ENCODE measurements at places on chromosomes 12 and 14.

- no peak for DNase-seq
Measured at GRCh38 chr12:40202095-40203059, 22.4 kb upstream of the LRRK2 start.

DNA sequence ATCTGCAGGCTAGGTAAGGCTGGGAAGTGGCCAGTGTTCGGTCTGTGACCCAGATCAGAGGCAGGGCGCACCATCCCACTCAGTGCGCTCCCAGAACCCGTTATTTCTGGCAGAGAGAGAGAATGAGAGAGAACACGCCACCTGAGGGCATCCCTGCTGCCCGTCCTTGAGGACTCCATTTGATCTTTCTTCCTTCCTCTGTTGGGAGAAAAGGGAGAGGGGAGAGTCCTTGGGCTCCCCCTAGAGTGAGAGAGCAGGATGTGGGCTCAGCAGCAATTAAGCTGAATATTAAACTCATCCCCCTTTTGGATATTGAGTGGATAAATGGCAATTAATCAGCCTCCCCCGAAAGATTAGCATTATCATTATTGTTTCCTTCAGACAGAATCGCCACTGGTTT is 70.6 kb downstream of the IFT43 start:
- DNase-seq: no peak

- DNase-seq: no peak
Measured at GRCh38 chr14:50926851-50927386, 17.4 kb downstream of the PYGL start.

DNA sequence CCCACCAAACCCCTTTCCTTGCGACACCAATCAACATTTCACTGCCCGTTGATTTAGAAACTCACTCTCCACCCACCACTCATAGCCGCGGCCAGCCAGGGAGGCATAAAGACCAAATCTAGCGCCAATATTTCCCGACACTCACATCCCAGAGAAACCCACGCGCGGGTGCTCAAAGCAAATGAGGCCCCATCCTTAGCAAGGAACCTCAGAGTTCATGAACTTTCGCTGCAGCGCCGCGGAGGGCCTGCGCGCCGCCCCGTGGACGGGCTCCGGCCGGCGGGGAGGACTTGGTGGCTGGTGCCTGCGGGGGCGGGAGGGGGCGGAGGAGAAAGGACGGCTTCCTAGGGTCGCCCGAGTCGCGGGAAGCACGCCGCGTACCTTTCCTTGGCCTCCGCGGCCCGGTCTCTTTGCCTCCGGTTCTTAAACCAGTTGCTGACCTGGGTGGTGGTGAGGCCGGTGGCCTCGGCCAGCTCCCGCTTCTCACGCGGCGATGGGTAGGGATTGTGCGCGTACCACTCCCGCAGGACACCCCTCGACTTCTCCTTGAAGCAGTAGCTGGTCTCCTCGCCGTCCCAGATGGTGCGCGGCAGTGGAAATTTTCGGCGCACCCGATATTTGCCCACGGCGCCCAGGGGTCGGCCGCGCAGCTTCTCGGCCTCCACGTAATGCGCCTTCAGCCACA is 886 bp downstream of the SIX1 start:
- DNase-seq: no peak

DNA sequence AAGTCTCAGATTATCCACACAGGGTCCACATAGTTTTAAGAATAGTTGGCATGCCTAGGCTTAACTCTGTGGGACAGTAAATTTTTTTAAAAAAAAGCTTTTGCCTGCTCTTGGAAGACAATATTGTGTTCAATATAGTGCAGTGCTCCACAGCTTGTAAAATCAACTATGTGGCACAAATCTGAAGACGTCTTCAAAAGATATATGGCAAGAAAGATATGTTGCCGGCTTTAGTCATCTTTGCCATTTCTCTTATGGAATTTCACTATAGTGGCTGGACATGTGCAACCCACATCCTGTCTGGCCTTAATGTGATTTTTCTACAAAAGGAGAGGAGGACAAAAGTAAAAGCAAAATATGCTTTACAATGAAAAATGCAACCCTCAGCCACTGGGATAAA is 90.5 kb downstream of the MGST1 start:
- no peak for DNase-seq

DNA sequence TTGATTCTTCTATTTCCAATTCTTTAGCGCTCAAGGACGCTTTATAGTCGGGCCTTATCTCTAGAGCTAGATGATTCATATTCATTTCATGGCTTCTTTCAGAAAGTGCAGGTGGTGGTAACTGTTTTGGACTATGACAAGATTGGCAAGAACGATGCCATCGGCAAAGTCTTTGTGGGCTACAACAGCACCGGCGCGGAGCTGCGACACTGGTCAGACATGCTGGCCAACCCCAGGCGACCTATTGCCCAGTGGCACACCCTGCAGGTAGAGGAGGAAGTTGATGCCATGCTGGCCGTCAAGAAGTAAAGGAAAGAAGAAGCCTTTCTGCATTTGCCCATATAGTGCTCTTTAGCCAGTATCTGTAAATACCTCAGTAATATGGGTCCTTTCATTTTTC is 241.9 kb downstream of the PAWR start:
- DNase-seq: no peak

GRCh38 chr12:79685068-79685467 is 5.7 kb downstream of the PAWR start:
- no peak for DNase-seq

DNA sequence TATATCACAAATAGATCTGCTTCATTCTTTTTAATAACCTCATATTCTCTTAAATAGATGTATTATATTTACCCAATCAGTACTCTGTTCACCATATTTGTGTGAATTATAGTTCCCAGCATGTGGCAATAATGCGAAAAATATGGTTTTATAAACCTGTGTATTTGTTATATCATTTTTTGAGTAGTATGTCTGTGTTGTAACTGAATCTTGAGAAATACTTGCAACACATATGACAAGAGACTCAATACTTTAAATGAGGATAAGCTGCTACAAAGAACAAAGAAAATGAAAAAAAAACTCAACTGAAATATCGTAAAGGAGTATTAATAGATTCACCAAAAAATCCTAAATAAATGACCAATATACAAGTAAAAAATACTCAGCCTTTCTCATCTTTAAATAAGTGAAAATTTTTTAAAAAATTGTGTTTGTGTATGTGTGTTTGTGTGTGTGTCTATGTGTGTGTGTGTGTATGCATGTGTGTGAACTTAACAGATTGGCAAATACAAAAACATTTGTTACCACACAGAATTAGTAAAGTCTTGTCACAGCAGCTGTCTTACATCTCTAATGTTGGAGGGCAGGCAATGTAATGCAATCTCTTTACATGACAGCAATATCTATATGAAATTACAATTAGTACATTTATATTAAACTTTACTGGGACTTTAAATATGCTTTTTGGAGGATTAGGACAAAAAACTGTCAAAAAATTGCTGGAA is 441.9 kb upstream of the MGAT4C start:
- no peak for DNase-seq

DNA sequence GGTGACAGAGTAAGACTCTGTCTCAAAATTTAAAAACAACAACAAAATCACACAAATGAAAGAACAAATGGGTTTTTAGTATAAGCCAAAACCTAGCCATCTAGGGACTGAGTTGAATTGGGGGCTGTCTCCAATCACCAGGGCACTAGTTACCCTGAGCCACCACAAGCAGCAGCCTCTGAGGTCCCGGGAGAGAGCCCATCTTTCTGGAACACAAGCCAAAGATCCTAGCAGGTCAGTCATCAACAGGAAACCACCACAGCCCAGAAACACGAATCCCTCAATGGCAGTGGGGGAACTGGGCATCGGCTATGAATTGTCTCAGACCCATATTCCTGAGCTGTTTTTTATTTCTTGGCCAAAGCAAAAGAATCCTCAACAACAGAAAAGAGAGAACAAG is 75.3 kb downstream of the KDM2B start:
- no peak for DNase-seq

DNA sequence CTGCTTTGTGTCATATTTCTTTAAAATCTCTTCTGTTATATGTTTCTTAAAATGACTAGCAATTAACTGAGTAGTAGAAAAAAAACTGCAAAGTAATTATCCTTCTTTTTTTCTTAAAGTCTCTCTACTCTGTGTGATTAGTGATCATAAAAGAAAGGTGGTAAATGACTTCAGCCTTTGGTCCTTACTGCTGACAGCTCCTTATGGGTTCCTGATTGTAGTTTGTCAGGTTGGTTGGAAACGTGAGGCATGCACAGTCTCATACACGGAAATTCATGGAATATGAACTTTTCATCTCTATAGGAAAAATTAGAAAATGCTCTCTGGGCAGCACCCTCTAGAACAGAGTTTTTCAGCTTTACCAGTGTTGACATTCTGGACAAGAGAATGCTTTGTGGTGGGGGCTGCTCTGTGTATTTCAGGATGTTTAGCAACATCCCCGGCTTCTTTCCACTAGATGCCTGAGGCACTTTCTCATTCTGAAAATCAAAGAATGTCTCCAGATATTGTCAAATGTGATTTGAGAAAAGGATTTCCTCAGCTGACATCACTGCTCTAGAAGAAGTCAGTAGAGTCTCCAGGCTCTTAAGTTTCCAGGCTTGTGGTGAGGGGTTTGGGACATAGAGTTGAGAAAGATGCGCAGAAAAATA is 121.0 kb downstream of the PIK3C2G start:
- DNase-seq: no peak

GRCh38 chr12:79422060-79422812 is 268.5 kb downstream of the PAWR start:
- no peak for DNase-seq

DNA sequence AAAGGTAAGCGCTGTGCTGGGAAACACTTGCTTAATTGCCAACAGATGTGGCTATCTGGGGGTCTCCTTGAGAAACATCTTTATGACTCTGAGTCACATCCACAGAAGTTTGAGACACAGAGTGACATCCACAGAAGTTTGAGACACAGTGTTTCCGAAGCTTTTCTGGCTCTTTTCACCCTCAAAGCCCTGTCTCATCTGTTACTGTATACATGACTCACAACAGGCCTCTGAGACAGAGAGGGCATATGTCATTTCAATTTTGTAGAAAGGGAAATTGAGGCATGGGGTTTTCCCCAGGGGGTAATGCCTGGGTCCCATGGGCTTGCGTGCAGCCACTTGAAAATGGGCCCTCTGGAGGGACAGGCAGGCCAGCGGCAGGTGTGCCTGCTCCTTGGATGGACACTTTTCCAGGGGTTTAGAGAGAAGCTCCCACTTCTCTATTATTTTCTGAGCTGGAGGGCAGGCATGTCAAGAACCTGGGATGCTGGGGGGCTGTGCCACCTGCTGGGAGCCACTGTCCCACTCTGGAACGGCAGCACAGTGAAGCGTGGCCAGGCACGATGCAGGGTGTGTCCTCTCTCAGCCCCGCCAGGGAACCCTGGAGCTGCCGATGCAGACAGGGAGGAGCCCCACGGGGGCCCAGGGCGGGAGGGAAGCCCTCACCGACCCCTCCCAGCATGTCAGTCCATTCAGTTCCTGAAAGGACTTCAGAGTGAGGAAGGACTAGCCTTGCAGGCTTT is 111.3 kb upstream of the FKBP4 start:
- no peak for DNase-seq

GRCh38 chr12:62588916-62589315 is 122.3 kb downstream of the MON2 start:
- DNase-seq: no peak

- no peak for DNase-seq
Measured at GRCh38 chr12:119229837-119230236, 51.1 kb downstream of the HSPB8 start.

- DNase-seq: no peak
Measured at GRCh38 chr14:77470224-77470870, 12.5 kb downstream of the AHSA1 start.

DNA sequence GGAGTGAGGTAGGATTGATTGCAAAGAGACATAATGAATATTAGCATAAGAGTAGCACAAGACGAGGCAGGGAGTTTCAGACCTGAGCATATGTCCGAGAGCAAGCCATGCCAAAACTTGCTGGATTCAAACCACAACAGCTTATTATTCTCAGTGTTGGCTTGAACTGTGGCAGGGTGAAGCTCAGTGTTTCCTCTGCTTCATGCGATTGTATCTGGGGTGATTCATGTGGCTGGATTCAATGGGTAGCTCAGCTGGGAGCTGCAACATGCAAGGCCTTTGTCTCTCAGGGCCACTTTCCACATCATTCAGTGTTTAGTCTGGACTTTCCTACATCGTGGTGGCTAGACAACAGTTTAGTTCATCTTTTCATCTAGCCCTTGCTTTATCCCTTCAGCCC is 22.1 kb upstream of the E2F7 start:
- DNase-seq: no peak

DNA sequence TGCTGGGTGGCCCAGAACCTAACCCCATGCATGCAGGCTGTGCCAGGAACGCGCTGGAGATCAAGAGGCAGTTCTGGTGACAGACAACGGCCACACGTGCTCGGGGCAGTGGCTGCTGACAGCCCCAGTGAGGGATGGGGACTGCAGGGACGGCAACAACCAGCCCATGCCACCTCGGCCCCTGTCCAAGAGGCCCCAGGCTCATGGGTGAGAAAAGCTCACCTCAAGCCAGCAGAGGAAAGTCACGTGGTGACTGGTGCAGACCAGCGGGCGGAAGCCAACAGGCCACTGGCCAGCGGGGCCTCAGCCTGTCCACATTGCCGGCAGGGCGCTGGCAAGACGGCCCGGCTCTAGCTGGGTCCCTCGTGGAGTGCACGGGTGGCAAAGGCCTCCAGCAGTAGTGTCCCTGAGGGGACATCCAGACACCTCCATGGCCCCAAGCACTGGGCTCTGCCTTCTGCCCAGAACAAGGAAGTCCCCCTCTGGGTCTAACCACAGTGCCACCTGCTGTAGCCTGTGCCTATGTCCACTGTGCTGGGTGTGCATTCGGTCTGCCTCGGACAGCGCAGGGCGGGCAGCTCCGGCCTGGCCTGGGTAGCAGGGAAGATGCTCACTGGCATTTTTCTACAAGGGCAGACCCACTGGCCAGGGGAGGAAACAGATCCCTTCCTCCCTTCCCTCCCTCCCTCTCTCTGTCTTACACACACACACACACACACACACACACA is 134.1 kb downstream of the NCOR2 start:
- no peak for DNase-seq

GRCh38 chr14:101442451-101442850 is 118.8 kb upstream of the DIO3 start:
- peak; percentile 70 for DNase-seq

DNA sequence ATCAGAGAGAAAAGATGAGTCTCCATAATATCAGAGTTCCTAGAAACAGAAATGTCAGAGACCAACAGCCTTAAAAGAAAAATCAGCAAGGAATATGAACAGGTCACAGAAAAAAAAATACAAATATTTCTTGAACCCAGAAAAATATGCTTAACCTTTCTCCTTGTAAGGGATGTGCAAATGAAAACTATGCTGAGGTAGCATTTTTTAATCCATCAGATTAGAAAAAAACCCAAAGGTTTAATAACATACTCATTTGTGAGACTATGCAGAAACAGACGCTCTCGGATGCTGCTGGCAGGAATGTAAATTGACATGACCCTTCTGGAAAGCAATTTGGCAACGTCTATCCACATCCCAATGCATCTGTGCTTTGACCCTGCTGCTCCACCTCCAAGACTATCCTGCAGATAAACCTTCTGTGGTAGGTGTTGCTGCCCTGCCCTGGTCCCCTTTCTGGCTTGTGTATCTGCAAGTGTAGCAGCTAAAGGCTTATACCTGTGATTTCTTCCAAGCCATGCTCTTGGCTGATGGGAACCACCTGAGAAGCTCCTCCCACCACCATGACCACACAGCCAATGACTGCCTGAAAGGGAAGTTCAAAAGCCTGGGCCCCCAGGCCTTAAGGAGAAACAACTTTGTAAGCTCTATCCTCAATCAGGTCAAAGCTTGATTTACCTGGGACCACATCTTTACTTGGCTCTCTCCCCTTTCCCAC is 49.4 kb downstream of the LTBP2 start:
- DNase-seq: no peak

GRCh38 chr12:132907216-132907615 is 19.8 kb upstream of the CHFR start:
- DNase-seq: no peak

All from CD4-positive, alpha-beta memory T cell (primary cell).